Aorta (tissue), 5 donors: ENCODE measurements at places on chromosomes 1 and 21. TPM values are rescaled to one million over a fixed set of nuclear protein-coding genes. Genes with fewer than 3 reads are reported as not detected.

HFM1 gene
- total RNA-seq, result 3.0 TPM

UBL4B gene
- not detected for total RNA-seq

VCAM1 gene
- total RNA-seq, result 78.8 TPM

CDC7 gene
- 3.9 TPM for total RNA-seq

FCGR3B gene
- 6.3 TPM for total RNA-seq

CD53 gene
- 50.7 TPM for total RNA-seq

PTPN7 gene
- total RNA-seq, result 3.4 TPM

TNFRSF1B gene
- 98.5 TPM for total RNA-seq

HSD3B1 gene
- not detected for total RNA-seq

ELAVL4 gene
- total RNA-seq, result 0.39 TPM

LAD1 gene
- total RNA-seq, result not detected

DNASE2B gene
- total RNA-seq, result not detected

DISC1 gene
- 31.7 TPM for total RNA-seq

PPIAL4G gene
- total RNA-seq, result 0.13 TPM

TMEM125 gene
- total RNA-seq, result not detected

KCNT2 gene
- total RNA-seq, result 13.8 TPM

CCDC181 gene
- total RNA-seq, result 0.48 TPM

SPRR2A gene
- not detected for total RNA-seq

S100A9 gene
- 276 TPM for total RNA-seq

C1orf74 gene
- total RNA-seq, result 1.1 TPM

PTPRF gene
- total RNA-seq, result 86.2 TPM

OR2T10 gene
- not detected for total RNA-seq

CFAP141 gene
- not detected for total RNA-seq

SELE gene
- 38.8 TPM for total RNA-seq

GUCA2A gene
- not detected for total RNA-seq

RBP7 gene
- total RNA-seq, result 30.2 TPM

ADSS2 gene
- total RNA-seq, result 34.4 TPM

AGO1 gene
- total RNA-seq, result 27.7 TPM

CA6 gene
- not detected for total RNA-seq

GLMP gene
- 36.4 TPM for total RNA-seq

AHDC1 gene
- 63.5 TPM for total RNA-seq

MAN1C1 gene
- 13.5 TPM for total RNA-seq

TRIM58 gene
- 1.3 TPM for total RNA-seq

FNDC5 gene
- 17.6 TPM for total RNA-seq

CAMSAP2 gene
- 51.9 TPM for total RNA-seq

TMEM51 gene
- 8.8 TPM for total RNA-seq

SERPINC1 gene
- total RNA-seq, result not detected

RGS1 gene
- 26.8 TPM for total RNA-seq
